HT1080 (cell line): ENCODE measurements at places on chromosomes 12 and 14. TPM values are rescaled to one million over a fixed set of nuclear protein-coding genes. Genes with fewer than 3 reads are reported as not detected.

OR4E2 gene
- not detected in 2 replicates for total RNA-seq

LALBA gene
- 0.13 TPM in 1 of 2 replicates, not detected in the other for total RNA-seq

GRCh38 chr12:26514364-26514763, 318.6 kb downstream of the ITPR2 start:
- DNase-seq, result no peak

GRCh38 chr14:86712727-86713126, 1182.8 kb downstream of the FLRT2 start:
- no peak for DNase-seq

- DNase-seq, result no peak
These were observed 23.0 kb downstream of the SFSWAP start for GRCh38 chr12:131733874-131734273.

DNA sequence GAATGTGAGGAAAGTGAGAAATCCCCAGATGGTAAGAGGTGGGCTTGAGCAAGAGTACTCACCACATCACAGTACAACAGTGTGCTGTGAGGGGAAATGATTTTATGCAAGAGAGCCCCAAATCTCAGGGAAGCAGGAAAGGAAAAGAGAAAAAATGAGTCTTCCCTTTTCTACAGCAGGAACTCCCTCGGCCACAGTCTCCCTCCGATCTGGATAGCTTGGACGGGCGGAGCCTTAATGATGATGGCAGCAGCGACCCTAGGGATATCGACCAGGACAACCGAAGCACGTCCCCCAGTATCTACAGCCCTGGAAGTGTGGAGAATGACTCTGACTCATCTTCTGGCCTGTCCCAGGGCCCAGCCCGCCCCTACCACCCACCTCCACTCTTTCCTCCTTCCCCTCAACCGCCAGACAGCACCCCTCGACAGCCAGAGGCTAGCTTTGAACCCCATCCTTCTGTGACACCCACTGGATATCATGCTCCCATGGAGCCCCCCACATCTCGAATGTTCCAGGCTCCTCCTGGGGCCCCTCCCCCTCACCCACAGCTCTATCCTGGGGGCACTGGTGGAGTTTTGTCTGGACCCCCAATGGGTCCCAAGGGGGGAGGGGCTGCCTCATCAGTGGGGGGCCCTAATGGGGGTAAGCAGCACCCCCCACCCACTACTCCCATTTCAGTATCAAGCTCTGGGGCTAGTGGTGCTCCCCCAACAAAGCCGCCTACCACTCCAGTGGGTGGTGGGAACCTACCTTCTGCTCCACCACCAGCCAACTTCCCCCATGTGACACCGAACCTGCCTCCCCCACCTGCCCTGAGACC, 7.8 kb downstream of the ATN1 start:
- no peak for DNase-seq

DNA sequence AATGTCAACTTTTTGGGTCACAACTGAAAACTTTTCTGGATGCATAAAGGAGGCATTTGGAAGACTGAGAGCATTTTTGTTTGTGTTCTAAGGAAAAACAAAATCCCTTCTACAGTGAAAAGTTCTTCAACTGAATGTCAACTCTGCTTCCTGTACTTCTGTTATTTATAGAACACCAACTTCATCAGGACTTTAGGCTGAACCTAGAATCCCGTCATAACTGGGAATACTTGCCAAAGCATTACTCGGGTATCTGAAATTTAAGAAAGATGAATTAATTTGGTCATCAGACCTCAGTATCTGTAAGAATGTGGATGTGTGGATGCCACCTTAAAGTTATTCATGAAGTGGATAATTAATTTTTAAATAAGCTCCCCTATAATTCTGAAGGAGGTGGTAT, 73.2 kb downstream of the FERMT2 start:
- DNase-seq, result no peak
